ENCODE measurements at places on chromosomes 2 and 18.

DNA sequence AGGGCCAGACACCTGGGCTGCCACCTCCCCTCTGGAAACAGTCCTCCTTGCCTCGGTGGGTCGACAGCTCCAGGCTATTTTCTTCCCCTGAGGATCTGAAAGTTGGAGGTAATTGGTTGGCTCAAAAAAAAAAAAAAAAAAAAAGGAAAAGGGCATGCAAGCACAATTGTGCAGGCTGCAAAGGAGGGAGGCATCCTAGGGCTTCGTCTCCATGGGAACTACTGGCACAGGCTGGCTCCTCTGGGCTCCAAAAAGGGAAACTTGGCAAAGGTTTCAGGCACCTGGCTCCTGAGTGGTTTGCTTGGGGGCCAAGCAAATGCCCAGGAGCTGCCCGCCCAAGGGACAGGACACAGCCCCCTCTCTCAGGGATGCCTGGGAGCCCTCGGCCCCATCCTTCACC, 1.1 kb upstream of the KCNIP3 start:
- no peaks in the 10 kb centered on the region for H3K27me3 ChIP-seq
- no peak for DNase-seq
- no peak overlapping the region for H3K27ac ChIP-seq

- DNase-seq = no peak
- H3K36me3 ChIP-seq = peaks cover 17% of the 10 kb centered on the region
- H3K4me1 ChIP-seq = peaks cover 4% of the 10 kb centered on the region
- no peaks in the 10 kb centered on the region for H3K27me3 ChIP-seq
- no peak overlapping the region for H3K27ac ChIP-seq
These were observed 56.8 kb downstream of the SP110 start for GRCh38 chr2:230162981-230163380.

DNA sequence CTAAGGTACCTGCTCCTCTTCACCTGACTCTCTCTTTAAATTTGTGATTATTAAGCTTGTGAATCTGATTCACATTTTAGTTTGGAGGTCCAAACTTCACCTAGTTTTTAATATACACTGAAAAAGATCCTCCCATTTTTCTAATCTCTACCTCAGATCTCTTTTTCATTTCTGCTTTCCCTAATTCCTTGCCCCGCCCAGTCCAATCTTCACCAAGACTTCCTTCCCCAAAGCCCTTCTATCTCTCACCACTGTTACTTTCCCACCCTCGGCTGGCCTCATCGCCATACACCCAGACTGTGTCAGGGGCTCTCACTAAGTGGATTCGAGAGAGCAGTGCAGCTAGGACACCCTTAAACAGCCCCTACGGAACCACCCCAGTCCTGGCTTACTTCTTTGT, 40.0 kb downstream of the LBH start:
- DNase-seq = no peak
- no peaks in the 10 kb centered on the region for H3K36me3 ChIP-seq
- H3K27me3 ChIP-seq = no peaks in the 10 kb centered on the region

DNA sequence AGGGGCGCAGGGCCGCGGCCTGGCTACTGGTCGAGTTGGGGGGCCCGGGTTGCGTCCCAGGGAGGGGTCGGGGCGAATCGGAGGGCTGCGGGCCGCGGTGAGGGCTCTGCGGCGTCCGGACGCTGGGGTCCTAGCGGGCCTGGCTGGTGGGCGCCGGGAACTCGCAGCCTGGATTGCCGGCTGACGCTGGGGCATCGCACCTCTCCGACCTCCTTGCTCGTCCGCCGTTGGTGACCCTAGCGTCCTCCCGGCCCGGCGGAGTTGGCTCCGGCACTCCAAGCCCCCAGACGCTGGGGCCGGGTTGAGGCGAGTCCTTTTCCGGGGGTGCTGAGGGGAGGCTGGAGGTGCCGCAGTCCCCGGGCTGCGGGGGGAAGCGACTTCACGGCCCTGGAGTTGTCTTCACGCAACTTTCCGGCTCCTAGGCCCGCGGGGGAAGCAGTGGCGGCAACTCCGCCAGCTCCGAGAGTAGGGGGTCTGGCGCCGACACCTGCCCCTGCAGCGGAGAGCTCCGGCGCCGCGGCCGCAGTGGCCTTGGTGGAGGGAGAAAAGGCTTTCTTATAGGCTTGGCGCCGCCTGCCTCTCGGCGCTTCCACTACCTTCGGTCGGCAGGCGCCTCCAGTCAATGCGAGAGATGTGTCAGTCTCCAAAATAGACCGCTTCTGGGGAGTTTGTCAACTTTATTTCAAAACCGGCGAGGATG, 70.3 kb downstream of the HAUS1 start:
- peaks cover 47% of the 10 kb centered on the region for H3K4me1 ChIP-seq
- no peaks in the 10 kb centered on the region for H3K36me3 ChIP-seq
- peak overlapping the region; percentile 34 for H3K27ac ChIP-seq
- DNase-seq = peak; percentile 54

- H3K36me3 ChIP-seq = no peaks in the 10 kb centered on the region
- H3K27ac ChIP-seq = no peak overlapping the region
- DNase-seq = no peak
- no peaks in the 10 kb centered on the region for H3K27me3 ChIP-seq
These were observed 96.2 kb upstream of the B3GNT7 start for GRCh38 chr2:231299267-231299666.

- no peaks in the 10 kb centered on the region for H3K4me1 ChIP-seq
- H3K27ac ChIP-seq = no peak overlapping the region
- no peak overlapping the region for H3K4me3 ChIP-seq
- no peaks in the 10 kb centered on the region for H3K36me3 ChIP-seq
- DNase-seq = no peak
These were observed 2.4 kb upstream of the DTNA start for GRCh38 chr18:34707670-34708069.

DNA sequence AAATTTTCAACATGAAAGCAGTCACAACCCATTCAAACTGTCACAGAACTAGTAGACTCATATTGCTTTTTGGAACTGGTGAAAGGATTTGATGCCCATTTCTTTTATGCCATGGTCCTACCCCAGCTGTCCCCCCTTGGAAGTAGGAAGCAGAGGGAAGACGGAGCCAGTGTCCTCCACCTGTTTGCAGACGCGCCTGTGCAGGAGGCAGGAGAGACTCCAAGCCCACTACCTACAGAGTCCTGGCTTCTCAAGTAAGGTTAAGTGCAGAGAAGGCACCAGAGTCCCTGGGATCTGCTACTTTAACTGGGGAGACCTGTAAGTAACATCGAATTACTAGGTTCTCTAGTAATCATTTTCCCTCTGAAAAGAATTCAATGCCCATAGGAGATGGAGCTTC, 32.7 kb upstream of the DNMT3A start:
- no peak for DNase-seq
- H3K4me3 ChIP-seq = no peak overlapping the region
- H3K4me1 ChIP-seq = peaks cover 37% of the 10 kb centered on the region

GRCh38 chr2:136517716-136518115, 247.6 kb upstream of the THSD7B start:
- DNase-seq = no peak
- H3K27ac ChIP-seq = no peak overlapping the region
- no peaks in the 10 kb centered on the region for H3K27me3 ChIP-seq
- H3K36me3 ChIP-seq = no peaks in the 10 kb centered on the region

DNA sequence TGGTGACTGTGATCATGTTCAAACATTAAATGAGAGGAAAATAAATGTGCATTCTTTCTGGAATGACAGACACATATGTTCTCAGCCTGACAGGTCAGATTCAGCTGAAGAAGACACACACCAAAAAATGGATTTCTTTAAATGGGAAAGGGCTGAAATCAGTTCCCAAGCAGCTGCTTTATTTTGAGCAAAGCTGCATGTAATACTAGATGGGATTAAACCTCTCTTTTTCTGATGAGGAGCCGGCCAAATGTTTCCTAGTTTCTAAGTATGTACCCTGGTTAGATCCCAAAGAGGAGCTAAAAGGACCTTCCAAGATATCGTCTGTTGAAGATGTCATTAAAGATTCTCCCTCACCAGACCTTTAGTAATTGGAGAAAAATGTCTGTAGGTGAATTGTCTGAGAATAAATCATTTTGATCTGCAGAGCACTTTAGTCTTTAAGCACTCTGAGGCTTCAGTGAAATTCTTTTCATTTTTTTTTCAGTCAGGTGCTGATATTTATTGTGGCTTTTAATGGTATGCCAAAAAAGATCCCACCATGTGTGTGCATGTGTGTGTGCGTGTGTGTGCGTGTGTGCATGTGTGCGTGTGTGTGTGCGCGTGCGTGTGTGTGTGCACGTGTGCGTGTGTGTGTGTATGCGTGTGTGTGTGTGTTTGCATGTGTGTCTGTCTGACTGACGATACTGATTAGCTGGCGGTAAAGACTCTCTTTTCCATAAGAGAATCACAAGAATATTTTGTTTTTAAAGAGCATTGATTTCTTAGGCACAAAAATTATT, 175.8 kb downstream of the IRS1 start:
- no peak for DNase-seq
- H3K4me3 ChIP-seq = no peak overlapping the region
- no peaks in the 10 kb centered on the region for H3K27me3 ChIP-seq
- no peaks in the 10 kb centered on the region for H3K36me3 ChIP-seq
- H3K4me1 ChIP-seq = no peaks in the 10 kb centered on the region
- no peak overlapping the region for H3K27ac ChIP-seq

DNA sequence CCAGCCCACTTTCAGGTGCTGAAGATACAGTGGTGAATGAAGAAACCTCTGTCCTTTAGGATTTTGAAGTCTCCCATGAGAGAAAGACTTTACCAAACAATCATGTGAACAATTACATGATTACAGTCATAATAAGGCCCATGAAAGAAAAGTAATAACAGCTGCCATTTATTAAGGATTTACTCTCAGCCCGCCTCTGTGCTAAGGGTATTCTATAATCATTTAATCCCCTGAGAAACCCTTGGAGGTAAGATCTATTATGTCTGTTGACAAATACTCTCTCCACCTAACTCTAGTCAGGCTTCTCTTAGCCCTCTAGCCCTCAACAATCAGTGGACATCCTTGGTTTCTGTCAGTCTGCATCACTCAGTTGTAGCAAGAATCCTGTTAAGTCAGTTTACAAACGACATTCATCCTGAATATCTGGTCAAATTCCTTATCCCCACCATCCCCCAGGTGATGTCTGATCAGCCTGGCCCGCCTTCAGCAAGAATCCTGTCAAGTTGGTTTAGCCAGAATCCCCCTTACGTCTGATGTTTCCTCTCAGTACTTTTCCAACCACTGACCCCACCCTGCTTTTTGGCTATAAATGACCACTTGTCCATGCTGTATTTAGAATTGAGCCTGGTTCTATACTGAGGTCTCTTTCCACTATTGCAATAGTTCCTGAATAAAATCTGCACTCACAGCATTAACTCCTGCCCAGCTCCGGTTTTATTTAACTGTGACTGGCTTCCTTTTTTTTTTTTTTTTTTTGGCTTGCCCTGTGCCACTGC, 12.2 kb upstream of the SOCS6 start:
- no peaks in the 10 kb centered on the region for H3K4me1 ChIP-seq
- no peaks in the 10 kb centered on the region for H3K27me3 ChIP-seq
- H3K27ac ChIP-seq = no peak overlapping the region

DNA sequence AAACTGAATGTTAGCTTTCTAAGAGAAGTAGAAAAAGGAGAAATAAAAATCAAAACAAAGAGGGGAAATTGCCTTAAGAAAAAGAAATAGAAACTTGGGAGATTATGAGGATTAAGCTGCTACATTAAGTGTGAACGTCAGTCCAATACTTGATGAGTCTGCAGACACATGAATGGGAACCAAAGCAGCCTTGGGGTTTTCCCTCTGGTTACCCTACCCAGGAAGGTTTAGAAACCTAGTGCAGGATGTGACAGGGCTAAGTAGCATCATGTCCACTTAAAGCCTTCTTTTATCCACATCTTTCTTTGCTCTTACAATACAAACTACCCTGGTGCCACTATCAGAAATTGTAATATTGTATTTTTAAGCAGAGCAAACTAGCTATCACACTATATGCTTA, 22.3 kb downstream of the SLC35F5 start:
- H3K27me3 ChIP-seq = no peaks in the 10 kb centered on the region
- H3K36me3 ChIP-seq = peaks cover 18% of the 10 kb centered on the region
- H3K4me3 ChIP-seq = no peak overlapping the region
- DNase-seq = no peak

DNA sequence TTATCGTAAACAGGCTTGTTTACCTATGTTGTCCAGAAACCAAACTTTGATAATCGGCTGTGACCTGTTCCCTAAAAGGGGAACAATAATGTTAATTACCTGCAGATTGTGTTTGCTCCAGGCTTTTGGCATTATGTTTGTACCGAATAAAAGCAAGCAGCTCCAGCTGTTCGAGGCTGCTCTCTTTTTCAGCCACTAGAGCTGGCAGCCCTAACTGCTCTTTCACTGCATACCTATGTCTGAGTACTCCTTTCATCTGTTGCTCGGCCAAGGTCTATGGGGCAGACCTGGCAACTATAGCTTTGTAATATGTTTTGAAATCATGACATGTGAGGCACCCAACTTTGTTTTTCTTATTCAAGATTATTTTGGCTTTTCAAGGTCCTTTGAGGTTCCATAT, 77.8 kb upstream of the EHBP1 start:
- no peak overlapping the region for H3K4me3 ChIP-seq
- H3K4me1 ChIP-seq = no peaks in the 10 kb centered on the region
- no peak for DNase-seq
- H3K36me3 ChIP-seq = no peaks in the 10 kb centered on the region
- H3K27ac ChIP-seq = no peak overlapping the region

DNA sequence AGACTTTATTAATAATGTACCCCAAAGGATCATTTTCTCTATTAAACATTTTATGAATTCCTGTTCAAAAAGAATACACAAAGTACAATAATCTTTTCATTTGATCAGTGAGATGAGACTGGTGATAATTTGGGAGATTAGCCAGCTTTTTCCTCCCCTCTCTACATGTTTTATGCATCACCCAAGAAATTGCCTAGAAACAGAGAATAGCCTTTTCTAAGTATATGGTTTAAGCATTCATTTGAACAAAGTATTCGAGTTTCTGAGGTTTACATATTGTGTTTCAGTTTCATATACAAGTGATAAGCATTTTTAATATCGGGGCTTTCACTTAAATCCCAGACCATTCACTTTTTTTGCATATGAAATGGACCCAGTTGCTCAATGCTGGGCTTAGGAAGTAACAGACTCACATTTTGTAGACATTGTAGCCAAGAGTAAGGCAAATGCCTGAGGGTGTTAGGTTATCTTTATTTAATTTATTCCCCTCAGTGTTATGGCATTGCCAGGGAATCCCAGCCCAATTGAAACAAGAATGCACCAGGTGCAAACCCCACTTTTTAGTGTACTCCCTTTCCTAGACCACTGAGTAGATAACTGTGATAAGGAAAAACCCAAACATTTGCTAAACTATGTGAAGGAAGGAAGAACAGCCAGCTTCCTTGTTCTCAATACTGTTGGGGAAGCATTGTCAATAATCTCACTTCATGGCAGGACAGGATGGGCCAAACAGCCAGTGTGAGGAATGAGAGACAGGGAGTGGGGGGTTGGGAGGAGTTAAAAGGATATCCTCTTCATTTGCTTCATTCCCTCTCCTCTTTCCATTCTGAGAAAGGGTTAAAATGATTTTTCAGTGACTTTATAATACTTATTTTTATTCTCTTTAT, 3.5 kb downstream of the CPO start:
- no peak overlapping the region for H3K4me3 ChIP-seq
- H3K36me3 ChIP-seq = no peaks in the 10 kb centered on the region
- no peaks in the 10 kb centered on the region for H3K27me3 ChIP-seq
- H3K4me1 ChIP-seq = no peaks in the 10 kb centered on the region
- no peak overlapping the region for H3K27ac ChIP-seq
- DNase-seq = no peak

All from CD4-positive, alpha-beta T cell (primary cell).